ENCODE measurements at places on chromosomes 6 and 20.

GRCh38 chr6:40256831-40257230 is 322.6 kb upstream of the MOCS1 start:
- H3K4me3 ChIP-seq = no peak overlapping the region
- H3K27me3 ChIP-seq = peaks cover 18% of the 10 kb centered on the region
- DNase-seq = no peak
- no peak overlapping the region for H3K27ac ChIP-seq

DNA sequence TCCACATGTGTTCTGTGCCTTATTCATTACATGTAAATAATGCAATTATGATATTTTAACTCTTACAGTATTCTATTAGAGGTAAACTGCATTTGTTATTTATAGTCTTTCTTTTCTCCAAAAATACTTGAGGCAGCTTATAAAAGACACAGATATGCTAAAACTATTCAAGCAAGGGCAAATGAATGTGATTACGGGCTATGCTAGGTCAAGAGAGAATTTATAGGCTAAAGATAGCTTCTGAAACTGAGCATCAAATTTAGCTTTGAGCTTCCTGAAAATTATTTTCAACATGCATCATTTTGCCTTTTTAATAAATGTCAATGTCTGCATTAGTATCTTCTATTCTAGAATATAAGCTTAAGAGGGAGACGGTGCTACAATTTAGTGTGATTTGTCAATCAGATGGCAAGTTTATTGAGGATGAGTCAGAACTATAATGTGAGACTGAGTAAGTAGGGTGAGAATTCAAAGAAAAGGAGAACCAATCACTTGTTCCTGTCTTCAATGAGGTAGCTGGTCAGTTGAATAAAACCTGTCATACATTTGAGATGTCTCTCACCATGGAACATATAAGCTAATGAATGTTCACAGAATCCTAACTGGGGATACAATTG is 669.4 kb upstream of the CITED2 start:
- no peak overlapping the region for H3K27ac ChIP-seq
- H3K27me3 ChIP-seq = no peaks in the 10 kb centered on the region

GRCh38 chr20:53021934-53022333 is 49.8 kb downstream of the TSHZ2 start:
- H3K27ac ChIP-seq = no peak overlapping the region
- no peak for DNase-seq
- H3K27me3 ChIP-seq = peaks cover 23% of the 10 kb centered on the region
- H3K36me3 ChIP-seq = no peaks in the 10 kb centered on the region
- H3K4me1 ChIP-seq = no peaks in the 10 kb centered on the region
- no peak overlapping the region for H3K4me3 ChIP-seq

GRCh38 chr6:167474725-167475124 is 149.8 kb downstream of the TTLL2 start:
- H3K27me3 ChIP-seq = peaks cover 21% of the 10 kb centered on the region
- H3K36me3 ChIP-seq = no peaks in the 10 kb centered on the region
- peaks cover 8% of the 10 kb centered on the region for H3K4me1 ChIP-seq
- no peak for DNase-seq
- no peak overlapping the region for H3K27ac ChIP-seq
- no peak overlapping the region for H3K4me3 ChIP-seq

- no peak overlapping the region for H3K4me3 ChIP-seq
- no peaks in the 10 kb centered on the region for H3K27me3 ChIP-seq
- no peak overlapping the region for H3K27ac ChIP-seq
- peaks cover 29% of the 10 kb centered on the region for H3K4me1 ChIP-seq
Observed at GRCh38 chr6:134077301-134077700, 24.9 kb upstream of the SLC2A12 start.

DNA sequence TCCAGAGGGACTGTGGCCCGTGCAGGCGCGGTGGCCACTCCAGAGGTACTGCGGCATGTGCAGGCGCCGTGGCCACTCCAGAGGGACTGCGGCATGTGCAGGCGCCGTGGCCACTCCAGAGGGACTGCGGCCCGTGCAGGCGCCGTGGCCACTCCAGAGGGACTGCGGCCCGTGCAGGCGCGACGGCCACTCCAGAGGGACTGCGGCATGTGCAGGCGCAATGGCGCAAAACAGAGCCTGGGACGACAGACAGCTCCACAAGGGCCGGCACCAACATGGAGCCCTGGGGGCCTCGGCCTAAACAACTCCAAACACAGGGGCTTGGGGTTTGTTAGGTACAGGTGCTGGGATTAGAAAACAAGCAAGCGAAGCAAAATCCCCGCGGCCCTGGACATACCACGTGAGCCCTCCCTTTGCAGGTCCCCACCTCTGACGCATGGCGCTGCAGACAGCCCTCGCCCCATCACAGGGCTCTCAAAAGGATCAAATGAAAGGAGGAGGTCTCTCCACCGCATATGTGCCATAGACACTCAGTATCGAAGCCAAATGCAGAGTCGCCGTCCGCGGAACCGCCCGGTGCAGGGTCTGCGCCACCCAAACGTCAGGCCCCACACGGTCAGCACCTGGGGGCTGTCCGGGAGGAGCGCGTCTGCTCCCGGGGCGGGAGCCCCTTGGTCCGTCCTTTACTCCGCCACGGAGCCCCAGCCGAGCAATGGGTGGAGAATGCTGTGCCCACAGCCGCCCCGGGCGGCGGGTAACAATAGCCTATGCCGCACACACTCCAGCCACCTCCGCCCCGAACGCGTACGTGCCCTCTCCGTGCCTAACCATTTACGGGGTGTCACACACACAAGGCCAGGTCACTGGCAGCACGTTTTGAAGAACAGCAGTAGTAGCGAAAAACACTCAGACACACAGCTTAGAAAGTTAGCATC is 85.7 kb downstream of the TAF4 start:
- peaks cover 28% of the 10 kb centered on the region for H3K36me3 ChIP-seq
- peaks cover 19% of the 10 kb centered on the region for H3K4me1 ChIP-seq
- H3K27me3 ChIP-seq = no peaks in the 10 kb centered on the region
- no peak overlapping the region for H3K4me3 ChIP-seq
- DNase-seq = no peak
